ENCODE measurements at places on chromosomes 7 and 10.
A peak's percentile ranks its signal among the peaks of the same experiment; 100 is the strongest.

DNA sequence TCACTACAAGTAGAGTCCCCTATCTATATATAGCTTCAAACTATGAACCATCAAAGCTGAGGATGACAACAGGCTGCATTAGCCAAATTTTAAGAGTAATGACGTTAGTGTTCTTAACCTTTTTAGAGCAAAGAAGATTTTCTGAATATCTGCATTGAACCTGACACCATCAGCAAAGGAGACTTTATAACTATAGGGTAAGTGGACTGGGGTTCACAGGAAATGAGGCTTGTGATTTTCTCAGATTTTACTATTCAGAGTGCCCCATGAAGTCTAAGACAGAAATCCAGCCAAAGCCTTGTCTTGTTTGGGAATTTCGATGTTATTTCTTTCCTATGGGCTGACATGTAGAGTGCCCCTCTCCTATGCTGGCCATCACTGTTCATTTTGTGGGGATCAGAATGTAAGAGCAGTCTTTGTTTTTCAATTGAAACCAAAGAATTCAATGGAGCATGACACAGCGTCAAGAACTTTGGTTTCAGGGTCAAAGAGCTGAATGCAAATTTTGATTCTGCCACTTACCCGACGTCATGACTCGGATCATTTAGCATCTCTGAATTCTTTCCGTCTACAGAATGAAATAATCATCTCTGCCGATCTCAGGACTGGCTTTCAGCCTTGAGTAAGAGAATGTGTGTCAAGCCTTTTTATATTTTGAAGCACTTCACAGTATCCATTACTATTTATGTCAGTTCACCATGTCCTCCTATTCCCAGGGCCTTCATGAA is 52.7 kb downstream of the DENND11 start:
- no peak for DNase-seq

DNA sequence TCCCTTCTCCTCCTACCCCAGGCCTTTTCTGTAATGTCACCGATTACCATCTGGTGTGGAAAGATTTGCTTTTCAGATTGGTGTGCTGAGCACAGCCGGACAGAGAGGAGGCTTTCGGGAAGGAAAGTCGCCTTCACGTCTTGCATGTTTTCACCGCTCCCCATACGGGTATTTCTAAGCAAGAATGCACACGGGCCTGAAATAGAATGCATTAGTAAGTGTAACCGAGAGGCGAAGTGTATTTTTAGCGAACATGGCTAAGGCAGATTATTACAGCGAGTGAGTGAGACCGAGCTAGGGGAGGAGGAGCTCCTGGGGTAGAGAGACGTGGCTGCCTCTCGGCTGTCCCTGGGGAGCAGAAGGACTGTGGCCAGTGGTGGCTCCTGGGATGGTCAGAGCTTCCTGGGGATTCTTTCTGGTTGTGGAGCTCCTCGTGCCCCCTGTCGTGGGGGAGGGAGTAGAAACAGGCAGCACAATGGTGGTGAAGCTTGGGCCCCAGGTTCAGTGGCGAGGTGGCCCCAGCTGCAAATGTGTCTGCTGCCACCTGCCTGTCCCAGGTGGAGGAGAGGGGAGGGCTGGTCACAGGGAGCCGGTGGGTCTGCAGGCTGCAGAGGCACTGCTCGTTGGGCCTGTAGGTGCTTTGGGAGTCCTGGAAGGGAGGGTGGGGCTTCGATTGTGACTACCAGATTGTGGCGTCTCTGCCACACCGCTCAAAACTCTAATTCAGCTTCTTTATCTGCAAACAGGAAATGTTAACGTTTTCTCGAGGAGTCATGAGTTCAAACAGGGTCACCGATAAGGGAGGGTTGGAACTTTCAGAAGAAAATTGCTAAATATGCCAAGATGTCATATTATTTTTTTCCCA is 135.8 kb downstream of the CAMK1D start:
- DNase-seq = no peak

GRCh38 chr10:71297343-71297742 is 21.7 kb upstream of the SLC29A3 start:
- no peak for DNase-seq

GRCh38 chr7:159197066-159197975 is 52.7 kb upstream of the VIPR2 start:
- DNase-seq = no peak

GRCh38 chr10:3773460-3774017 is 11.5 kb downstream of the KLF6 start:
- no peak for DNase-seq

GRCh38 chr7:120732256-120732655 is 125.7 kb downstream of the TSPAN12 start:
- no peak for DNase-seq

DNA sequence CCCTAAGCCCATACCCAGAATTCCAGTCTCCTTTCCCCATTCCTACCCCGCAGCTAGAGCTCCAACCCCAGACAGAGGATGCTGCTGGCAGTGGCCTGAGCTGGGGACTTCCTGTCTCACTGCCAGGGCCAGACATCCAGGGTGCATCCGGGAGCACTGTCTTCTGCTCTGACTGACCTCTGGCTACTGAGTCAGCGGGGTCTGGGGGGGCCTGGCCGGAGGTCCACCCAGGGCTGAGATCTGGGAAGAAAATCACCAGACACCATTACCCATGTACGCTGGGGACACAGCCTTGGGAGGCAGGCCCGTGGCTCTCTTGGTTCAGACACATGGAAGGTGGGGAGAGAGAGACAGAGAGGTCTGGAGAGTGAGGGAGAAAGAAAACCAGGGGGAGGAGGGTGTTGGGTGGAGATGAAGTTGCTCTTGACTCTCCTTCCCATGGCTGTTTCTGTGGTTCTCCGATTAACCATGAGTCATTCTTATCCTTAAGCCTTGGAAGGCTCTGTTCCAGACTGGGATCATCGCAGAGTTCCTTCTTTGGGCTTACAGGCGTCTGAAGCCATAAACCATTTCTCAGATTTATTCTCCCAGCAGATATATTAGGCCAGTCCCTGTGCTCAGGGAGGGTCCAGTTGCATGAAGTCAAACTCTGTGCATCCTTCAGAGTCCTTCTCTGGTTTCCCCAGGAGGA is 23.6 kb downstream of the TSPAN15 start:
- peak; percentile 85 for DNase-seq

GRCh38 chr10:71293446-71294084 is 25.5 kb upstream of the SLC29A3 start:
- DNase-seq = no peak

- DNase-seq = no peak
Measured at GRCh38 chr10:60801522-60801921, 23.2 kb downstream of the CDK1 start.

- no peak for DNase-seq
Measured at GRCh38 chr10:75815066-75815465, 383.6 kb downstream of the LRMDA start.

- DNase-seq = peak; percentile 2
Measured at GRCh38 chr7:29723599-29723998, 82.7 kb upstream of the WIPF3 start.

- DNase-seq = peak; percentile 35
Measured at GRCh38 chr7:43756368-43757072, 2.0 kb upstream of the BLVRA start.

- DNase-seq = no peak
Measured at GRCh38 chr7:26664735-26665416, 199.5 kb downstream of the SKAP2 start.

GRCh38 chr7:105346593-105347322 is 42.0 kb downstream of the SRPK2 start:
- DNase-seq = no peak

GRCh38 chr10:118674226-118674919 is 78.9 kb upstream of the PRLHR start:
- DNase-seq = no peak

GRCh38 chr7:146405737-146406136 is 289.1 kb downstream of the CNTNAP2 start:
- DNase-seq = no peak

DNA sequence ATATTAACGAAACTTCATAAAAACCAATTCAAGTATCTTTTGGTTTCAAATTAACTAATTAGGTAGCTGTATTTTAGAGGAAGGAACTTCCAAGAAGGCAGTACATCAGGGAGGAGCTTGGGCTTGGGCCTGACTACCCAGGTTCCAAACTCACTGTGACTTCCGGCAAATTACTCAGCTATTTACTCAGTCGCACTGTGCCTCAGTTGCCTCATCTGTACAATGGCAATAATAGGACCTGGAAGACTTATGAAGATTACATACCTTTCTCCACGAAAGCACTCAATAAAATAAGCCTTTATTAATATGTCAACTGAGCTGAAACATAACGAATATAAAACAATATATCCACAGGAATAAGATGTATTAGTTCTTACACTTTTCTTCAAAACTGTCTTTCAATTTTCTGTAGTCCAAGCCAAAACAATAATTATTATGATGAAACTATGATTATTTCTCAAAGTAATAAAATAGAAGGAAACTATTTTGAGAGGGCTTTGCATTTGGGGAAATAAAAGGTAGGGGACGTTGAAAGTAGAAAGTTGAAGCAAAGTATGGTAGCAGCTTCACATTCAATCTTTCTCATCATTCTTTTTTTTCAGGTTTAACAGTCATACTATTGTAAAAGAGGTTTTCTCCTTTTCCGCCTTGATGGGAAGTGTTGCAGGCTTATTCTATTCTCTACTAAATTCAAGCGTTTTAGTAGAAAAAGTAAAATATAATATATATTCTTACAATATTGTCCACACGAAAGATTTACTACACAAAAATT is 10.5 kb upstream of the EBLN1 start:
- DNase-seq = no peak

DNA sequence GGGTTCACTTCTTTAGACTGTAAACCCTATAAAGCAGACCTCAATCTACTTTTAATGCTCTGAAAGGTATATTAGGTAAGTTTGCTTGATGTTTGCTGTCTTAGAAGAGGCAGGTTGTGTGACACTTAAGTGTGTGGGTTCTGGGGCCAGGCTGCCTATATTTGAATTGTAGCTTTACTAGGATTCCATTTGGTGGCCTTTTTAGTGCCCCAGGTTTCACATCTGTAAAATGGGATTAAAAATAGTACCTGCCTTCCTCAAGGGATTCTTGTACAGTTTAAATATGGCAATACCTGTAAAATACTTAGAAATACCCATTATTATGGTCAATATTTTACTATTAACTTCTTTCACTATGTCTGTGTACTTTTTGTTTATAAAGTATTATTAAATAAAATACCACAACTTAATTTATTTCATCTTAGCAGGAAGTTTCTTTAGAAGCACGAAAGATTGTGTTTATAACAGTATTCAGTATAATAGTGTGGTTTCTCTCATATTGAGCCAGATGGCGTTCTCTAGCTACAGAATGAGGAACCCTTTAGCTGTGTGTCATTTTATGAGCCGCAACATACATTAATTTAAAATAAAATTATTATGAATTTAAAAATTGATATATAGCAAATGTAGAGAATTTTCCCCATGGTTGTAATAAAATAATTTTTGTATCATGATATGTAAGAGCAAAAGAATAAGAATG is 94.2 kb downstream of the CDK14 start:
- DNase-seq = no peak

DNA sequence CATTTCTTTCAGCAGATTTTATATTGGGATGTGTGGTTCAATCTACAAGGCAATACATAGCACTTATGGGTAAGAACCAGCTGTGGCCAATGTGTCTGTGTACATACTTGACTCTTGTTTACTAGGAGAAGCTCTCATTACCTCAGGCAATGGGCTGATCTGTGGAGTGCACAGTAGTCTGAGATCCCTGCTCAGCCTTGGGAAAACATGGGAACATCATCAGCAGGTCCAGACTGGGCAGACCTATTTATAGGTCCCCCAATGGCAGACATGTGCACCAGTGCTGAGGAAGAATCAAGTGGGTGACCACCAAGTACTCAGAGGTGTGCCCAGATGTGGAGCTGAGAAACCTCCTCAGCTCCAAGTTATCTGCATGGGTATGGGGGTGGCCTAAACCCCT is 349.7 kb downstream of the KIF20B start:
- no peak for DNase-seq

- DNase-seq = no peak
Measured at GRCh38 chr10:114499116-114499515, 94.8 kb upstream of the AFAP1L2 start.

DNA sequence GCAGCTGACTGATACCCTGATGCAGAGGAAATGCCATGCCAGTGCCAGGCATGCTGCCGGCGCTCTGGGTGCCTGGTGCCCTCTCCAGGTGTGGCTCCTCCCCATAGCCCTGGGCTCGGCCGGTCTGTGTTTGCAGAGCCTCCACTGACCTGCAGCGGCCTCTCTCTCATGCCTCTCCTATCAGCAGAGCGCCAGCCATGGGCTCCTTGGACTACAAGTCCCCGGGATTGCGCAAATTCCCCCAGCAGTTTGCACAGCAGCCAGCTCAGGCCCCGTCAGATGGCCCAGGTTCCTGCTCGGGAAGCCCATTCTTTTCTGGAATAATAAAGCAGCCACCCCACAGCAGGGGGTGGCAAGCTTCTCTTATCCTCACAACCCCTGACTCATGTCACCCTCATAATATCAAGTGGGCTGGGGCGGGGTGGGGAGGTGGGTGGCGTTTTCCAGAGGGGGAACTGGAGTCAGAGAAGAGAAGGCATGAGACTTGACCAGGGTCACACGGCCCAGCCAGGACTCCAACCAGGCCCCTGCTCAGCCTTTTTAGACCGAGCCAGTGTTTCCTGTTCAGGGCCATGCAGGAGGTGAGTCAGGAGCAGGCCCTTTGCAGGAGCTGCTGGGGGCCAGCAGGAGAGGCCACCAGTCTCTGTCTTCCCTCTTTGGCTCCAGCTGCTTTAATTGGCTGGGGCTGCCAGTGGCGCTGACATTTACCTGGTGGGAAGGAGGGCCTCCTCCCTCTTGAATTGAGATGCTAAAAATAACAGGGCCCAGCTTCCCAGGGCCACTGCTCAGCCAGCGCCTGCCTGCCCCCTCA is 58.6 kb downstream of the ZMIZ1 start:
- no peak for DNase-seq

- no peak for DNase-seq
Measured at GRCh38 chr7:55185321-55185802, 166.5 kb downstream of the EGFR start.

- DNase-seq = no peak
Measured at GRCh38 chr10:77793831-77794230, 132.7 kb downstream of the DLG5 start.

DNA sequence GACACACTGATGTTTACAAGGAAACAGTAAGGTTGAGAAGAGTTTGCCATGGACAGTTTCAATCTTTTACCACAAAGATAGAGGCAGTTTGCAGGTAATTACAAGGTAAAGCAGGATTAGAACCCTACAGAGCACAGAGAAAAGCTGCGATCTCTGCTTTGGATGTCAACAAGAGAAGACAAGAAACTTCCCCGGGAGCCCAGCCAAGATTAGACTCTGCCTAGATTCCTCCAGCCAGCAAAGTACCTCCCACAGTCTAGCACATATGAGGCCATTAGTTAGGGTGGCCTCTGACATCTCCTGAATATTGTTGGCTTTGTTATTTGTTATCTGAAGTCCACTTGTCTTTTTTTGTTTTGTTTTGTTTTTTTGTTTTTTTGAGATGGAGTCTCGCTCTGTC is 178.1 kb downstream of the CALN1 start:
- DNase-seq = no peak

GRCh38 chr7:44434201-44434600 is 56.3 kb downstream of the NUDCD3 start:
- no peak for DNase-seq

GRCh38 chr10:132593389-132593788 is 55.8 kb downstream of the INPP5A start:
- no peak for DNase-seq

- DNase-seq = no peak
Measured at GRCh38 chr10:132059760-132060508, 5.8 kb upstream of the JAKMIP3 start.
